ENCODE measurements at places on chromosomes 4 and X.

DNA sequence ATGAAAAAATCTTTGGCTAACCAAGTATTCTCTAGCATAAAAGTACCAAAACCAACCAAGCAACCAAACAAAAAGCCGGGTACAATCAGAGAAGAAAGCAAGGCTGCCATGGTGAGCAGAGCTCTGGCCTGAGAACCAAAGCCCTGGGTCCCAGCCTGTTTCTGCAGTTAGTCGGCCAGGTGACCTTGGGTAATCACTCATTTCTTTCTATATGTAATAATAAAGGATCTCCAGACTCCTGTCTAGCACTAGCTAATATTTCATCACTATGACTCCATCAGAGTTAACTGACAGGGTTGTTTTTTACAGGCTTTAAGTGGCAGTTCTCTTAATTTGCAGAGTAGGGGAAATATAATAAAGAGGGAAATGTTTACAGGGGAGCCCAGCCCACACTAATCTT is 34.0 kb upstream of the RASGEF1B start:
- DNase-seq: no peak

DNA sequence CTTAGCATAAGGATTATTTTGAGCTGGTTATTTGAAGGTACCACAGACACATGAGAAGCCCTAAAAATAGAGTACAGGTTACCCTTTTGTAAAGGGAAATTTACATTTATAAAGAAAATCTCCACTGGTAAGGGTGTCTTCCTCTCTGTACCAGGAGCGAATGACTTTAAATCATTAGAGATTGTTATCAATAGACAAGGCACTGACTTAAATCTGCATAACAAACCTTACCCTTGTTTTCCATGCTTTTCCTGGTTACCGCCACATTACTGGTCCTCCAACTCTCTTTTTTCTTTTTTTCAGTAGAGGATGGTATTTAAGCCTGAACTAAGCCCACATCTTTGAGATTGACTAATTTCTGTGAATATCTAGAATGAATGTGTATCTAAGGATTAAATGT is 129.8 kb downstream of the SLC7A11 start:
- DNase-seq: no peak

GRCh38 chrX:106952988-106953387 is 32.8 kb downstream of the CLDN2 start:
- DNase-seq: no peak

DNA sequence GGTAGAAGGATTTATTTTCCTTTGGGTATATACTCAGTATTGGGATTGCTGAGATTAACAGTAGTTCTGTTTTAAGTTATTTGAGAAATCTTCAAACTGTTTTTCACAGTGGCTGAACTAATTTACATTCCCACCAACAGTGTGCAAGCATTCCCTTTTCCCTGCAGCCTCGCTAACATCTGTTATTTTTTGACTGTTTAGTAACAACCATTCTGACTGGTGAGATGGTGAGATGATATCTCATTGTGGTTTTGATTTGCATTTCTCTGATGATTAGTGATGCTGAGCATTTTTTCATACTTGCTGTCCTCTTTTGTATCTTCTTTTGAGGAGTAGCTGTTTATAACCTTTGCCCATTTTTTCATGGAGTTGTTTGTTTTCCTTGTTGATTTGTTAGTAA is 457.8 kb downstream of the TRAM1L1 start:
- DNase-seq: no peak

- no peak for DNase-seq
Observed at GRCh38 chrX:74009041-74009440, 294.9 kb upstream of the ZCCHC13 start.

- DNase-seq: no peak
Observed at GRCh38 chr4:168387091-168387490, 68.5 kb upstream of the DDX60 start.

DNA sequence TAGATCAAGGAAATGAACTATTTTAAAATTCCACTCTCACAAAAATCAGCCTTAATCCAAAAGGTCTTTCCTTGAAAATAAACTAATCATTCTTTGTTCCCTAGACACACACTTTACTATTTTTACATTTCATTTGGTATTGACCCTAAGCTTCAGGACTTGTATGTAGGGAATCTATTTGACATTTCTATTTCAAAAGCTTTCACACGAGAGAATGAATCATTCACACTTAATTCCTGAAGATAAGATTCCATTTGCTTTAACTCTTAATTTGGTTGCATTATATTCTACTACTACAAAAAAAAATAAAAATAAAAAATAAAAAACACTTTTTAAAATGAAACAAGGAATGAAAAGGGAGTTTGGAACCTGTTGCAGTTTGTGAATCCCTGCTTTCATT is 43.7 kb downstream of the EDNRA start:
- DNase-seq: no peak

DNA sequence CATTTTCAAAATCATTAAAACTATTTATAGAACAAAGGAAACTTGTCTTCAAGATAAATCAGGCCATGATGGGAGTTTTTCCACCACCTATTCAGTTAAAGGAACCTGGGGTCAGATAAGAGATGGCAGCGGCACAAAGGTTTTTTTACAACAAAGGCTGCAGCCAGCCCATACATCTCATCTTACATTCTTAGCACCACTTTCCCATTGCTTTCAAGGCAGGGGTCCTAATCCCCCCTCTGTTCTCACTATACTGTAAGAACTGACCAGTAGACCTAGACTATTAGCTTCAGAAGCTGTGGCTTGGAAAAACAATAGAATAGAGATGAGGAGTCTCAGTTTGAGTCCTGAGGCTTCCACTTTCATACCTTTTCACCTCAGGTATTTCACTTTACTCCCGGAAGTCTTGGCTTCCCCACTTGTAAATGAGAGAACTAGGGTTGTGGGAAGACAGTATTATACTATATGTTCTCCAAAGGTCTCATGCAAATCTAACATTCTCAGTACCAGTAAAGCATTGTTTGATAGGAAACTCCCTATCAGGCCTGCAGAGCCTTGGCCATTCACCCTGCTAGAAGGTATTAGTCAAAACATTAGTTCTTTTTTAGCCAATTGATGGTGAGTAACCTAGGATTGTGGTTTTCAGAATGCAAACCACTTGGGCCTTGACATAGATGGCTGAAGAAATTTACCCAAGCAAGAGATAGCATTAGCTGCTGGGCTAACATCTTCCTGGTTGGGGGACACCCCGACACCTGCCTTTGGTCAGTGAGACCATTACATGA is 182.9 kb upstream of the PBDC1 start:
- DNase-seq: no peak

GRCh38 chr4:77481856-77482255 is 123.8 kb upstream of the CXCL13 start:
- no peak for DNase-seq

GRCh38 chr4:159384632-159385031 is 281.8 kb downstream of the RAPGEF2 start:
- no peak for DNase-seq

DNA sequence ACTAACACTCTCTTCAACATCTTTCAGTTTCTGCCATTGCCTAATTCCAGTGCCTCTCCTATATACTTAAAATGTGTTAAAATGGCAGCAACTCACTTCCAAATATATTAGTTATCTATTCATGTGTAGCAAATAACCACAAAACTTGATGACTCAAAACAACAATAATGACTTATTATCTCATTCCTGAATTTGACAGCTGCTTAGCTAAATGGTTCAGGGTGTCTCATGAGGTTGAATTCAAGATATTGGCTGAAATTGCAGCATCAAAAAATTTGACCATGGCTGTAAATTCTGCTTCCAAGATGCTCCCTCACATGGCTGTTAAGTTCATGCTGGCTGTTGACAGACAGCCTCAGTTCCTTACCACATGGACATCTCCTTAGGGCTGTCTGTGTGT is 25.3 kb downstream of the PITX2 start:
- DNase-seq: no peak

GRCh38 chr4:181692965-181693364 is 550.2 kb upstream of the TENM3 start:
- DNase-seq: no peak

DNA sequence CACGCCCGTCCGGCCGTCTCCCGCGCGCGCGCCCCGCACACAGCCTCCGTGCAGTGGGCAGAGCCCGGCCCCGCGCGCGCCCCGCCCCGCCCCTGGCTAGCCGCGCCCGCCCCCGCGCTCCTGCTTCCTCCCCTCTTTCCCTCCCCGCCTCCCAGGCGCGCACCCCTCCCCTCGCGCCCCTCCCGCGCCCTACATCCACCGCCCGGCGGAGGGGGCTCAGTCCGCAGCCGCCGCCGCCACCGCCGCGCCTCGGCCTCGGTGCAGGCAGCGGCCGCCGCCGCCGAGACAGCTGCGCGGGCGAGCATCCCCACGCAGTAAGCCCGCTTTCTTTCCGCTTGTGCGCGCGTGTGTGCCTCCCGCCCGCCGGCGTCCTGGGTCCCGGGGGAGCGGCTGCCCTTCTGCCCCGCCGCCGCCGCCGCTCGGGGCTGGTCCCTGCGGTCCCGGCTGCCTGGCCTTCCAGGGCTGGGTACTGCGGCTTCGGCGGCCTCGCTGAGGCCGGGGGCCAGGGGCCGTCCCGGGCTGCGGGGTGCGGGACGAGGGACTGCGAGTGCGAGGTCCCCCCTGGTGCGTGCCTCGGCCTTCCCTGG is at the start of gene FHL1:
TSS of gene FHL1 (plus strand) at position 219 of the 587 bp plus-strand sequence.
- peak; percentile 41 for DNase-seq

- DNase-seq: no peak
Observed at GRCh38 chr4:87406462-87406861, 15.5 kb upstream of the HSD17B11 start.

DNA sequence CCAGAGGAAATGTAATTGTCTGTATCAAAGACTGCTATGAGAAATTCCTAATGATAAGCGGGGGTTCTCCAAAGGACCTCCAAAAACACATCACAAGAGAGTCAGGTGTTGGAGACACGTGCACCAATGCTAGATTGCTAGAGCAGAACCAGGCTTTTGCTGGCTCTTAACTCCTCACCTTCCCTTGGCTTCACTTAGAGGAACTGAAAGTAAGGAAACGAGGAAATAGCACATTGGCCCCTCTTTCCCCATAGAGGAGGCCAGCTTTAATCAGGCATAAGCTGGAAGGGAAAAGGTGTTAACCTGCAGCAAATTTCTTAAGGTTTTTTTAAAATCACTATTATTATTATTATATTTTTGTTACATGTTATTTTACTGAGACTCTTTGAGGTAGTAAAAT is 13.6 kb downstream of the OTC start:
- no peak for DNase-seq

- no peak for DNase-seq
Observed at GRCh38 chr4:34953145-34953799, 1291.0 kb downstream of the ARAP2 start.
